ENCODE measurements at places on chromosomes 4 and X.

DNA sequence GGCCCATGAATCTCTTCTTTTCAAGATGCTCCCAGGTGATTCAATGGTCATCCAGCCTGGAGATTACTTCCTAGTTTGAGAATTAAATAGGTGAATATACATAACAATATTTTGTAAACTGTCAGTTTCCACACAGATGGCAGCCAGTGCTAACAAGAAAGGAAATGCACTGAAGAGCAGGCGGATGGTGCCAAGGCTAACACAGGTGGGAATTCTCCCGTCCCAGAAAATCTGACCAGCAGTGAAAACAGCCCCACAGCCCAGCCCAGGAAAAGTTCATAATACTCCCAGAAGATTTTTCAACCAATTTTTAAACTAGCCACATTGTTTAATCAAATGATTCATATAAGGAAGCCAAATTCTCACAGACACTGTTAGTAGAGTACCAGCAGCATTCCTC, 387.2 kb upstream of the GATB start:
- DNase-seq: no peak

GRCh38 chr4:57378766-57379165, 268.6 kb upstream of the IGFBP7 start:
- DNase-seq: no peak

DNA sequence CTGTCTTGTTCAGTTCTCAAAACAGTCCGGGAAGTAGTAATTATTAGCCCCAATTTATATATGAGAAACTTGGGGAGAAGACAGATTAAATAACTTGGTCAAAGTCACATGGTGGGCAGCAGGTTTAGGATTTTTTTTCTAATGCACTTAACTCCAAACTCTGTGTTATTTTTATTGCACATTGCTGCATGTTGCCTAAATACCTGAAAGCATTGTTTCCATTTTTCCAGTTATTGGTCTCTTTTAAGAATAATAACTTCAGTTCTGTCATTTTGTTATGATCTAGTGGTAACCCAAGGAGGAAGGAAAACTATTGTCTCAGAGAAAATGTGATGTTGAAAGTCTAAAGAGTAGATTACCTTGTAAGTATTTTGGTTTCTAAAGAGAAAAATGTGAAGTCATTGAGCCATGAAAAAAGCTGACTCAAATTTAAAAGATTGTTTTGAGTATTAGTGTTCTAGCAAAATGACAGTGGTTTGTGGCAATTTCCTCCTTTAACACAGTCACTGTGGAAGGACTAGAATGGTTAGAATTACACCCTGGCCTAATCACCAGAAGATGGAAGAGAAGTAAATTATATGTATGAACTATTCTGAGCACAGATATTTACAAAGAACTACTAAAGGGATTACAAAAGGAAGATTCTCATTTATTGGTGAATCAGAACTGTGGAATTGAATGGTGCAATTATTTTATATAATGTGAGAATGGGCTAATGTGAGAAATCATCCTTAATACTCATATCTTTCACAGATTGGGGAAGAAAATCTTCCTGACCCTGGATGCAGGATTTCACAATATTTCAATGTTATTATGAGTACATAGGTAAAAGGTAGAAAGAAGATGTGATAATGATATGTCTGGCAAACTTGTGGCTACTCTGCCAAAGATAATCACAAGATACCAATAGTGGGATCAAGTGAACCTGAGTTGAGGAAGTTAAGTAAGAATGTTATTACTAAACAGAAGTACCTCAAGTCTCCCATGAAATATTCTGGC, 21.7 kb upstream of the CXCL8 start:
- no peak for DNase-seq

GRCh38 chr4:15202481-15202880, 200.2 kb downstream of the CPEB2 start:
- no peak for DNase-seq

GRCh38 chr4:84892950-84893349, 73.5 kb downstream of the WDFY3 start:
- DNase-seq: no peak

DNA sequence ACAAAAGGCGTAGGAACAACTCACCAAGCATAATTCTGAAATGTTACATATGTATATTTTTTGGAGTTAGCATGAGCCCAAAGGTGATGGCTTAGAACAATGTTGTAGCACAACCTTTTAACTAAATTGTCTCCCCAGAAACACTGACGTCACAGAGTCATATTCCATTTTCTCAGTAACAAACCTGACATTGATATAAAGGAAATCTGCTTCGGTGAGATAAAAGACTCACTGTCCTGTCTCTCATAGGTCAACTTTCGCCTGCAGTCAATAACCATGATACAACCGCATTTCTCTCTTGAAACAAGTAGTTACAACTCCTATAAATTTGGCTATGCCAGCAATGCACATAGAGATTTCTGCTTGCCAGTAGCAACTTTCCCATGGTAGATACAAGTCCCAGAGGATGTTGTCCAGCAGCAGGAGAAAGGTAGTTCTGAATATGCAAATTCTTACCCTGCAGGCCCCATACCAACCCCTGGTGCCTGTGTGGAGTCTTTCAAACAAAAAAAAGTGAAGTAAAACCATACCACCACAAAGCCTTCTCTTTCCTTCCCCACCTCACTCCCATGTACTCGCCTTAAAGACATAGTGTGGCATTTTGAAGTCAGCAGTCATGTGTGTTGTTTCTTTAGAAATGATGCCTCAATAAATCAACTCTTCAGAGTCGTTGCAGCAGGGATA, 47.9 kb downstream of the MTM1 start:
- DNase-seq: no peak

DNA sequence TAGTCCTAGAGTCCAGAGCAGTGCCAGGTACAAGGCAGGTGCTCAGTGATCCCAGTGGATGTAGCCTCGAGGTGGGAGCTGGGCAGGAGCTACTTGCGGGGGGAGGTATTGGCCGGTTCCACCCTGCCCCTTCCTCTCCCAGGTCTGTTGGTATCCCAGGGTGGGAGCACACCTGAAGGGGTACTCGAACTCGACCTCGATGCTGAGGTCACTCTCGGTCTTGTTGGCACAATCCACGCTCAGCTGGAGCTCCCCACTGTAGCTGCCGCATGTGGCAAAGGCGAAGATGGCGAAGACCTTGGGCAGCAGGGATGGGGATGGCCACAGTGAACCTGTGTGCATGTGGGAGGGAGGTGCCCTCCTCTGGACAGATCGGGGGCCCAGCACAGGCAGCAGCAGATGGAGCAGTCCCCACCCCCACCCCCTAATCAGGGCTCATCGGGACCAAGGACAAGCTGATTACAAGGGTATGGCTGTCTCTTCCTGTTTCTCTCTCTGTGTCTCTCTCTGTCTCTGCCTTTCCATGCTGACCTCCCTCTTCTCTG, 2.4 kb downstream of the SYP start:
- DNase-seq: no peak

DNA sequence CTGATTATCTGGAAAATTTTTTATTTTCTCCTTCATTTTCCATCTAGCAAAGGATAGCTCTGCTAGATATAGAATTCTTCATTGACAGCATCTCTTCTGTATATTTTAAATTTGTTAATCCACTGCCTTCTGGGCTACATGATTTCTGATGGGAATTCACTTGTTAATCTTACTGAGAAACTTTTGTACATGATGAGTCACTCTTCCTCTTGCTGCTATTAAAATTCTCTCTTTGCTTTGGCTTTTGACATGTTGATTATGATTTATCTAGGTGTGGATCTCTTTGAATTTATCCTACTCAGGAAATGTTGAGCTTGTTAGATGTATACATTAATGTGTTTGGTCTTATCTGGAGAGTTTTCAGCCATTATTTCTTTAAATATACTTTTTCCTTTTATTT, 27.5 kb downstream of the OR13H1 start:
- DNase-seq: no peak

- DNase-seq: no peak
Measured at GRCh38 chrX:106891762-106892460, 11.2 kb downstream of the RIPPLY1 start.

DNA sequence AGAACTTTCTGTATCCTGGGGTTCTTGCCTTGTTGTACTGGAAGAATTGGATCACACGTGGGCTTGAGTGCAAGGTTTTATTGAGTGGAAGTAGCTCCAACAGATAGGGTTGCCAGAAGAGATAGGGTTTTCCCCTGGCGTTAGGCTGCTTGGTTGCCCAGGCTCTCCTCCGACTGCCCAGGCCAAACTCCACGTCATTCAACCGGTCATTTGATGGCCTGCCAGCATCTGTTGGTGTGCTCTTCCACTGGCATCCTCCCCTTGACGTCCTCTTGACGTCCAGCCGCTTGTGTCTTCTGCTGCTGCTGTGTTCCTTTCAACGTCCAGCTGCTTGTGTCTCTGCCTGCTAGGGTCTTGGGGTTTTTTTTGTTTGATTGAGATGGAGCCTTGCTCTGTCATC, 340.3 kb upstream of the ZCCHC13 start:
- no peak for DNase-seq

GRCh38 chr4:64625438-64625837, 216.2 kb upstream of the TECRL start:
- no peak for DNase-seq

DNA sequence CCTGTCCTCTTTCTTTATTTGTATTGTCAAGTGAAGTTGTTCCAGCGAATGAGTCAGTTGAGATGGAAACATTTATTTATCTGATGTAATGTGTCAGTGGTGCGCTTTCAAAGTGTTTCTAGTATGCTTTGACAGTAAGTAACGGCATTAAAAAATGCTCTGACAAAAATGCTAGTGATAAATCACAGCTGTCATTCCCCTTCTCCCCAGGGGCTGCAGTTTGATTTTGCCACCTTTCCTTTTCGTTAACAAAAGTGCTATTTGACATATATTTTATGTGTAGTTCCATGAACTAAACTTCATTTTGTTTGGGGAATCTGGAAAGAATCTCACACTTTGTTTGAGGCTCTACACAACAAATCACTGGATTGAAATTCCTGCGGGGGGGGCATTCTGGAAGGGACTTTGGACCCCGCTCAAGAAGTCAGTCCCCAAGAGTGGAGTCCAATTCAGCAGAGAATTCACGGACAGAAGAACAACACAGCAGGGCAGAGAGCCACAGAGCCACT, 7.6 kb upstream of the TBC1D19 start:
- DNase-seq: no peak

DNA sequence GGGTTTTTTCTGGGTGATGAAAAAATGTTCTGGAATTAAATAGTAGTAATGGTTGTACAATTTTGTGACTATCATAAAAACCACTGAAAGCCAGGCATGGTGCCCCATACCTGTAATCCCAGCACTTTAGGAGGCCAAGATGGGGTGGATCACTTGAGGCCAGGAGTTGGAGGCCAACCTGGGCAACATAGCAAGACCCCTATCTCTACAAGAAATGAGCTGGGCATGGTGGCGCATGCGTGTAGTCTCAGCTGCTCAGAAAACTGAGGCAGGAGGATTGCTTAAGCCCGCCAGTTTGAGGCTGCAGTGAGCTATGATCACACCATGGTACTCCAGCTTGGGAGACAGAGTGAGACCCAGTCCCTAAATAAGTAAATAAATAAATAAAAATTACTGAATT, 58.3 kb upstream of the TMEM131L start:
- DNase-seq: no peak

GRCh38 chrX:1134156-1134555, 78.3 kb downstream of the CRLF2 start:
- no peak for DNase-seq

DNA sequence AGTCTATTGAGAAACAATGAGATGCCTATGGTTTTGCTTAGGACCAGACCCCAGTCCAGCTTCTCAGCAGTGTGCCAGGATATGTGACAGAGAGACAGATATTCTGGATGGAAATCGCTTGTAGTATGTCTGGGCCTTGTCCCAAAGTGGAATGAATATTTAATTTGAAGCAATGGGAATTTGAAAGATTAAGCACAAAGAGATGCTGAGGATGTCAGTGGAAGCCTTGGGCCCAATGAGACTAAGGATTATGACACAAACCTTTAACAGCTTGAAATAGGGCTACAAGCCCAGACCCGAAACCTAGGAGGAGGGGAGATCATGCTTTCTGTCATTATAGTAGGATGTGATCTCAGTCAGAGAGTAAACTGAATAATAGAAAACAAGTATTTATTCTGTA, 459.2 kb downstream of the FAT4 start:
- DNase-seq: no peak

DNA sequence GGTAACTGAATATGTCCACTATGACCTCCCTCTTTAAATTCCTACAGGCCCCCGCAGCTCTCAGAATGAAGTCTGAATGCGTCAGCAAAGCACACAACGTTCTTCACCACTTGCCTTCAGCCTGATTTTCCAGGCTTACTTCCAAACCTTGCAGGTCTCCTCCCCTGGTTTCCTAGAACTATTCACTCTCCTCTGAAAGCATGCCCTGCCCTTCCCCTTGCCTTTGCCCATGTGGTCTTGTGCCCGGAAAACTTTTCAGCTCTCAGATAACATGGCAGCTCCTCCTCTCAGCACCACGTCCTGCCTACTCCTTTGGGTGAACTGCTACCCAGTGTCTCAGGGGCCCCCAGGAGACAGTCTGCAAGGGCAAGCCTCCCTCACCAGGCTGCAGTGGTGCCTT, 268.5 kb upstream of the LDB2 start:
- no peak for DNase-seq

DNA sequence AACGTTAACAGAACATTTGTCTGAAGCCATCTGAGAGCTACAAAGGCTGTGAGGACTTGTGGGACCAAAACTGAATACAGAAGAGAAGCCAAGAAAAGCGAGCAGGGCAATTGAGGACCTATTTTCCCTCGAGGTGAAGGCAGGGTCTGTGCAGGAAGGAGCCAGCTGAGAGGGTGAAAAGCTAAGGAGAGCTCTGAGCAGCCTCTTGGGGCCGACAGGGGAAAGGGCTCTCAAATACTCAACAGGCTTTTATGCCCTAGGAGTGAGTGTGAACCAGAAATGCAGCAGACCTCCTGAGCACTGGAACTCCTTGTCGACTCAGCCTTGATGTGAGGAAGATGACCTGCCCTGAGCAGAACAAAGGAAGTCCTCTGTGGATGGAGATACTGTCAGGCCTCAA, 54.2 kb downstream of the C4orf50 start:
- no peak for DNase-seq

GRCh38 chr4:145531223-145531622, 49.6 kb downstream of the SMAD1 start:
- DNase-seq: no peak

DNA sequence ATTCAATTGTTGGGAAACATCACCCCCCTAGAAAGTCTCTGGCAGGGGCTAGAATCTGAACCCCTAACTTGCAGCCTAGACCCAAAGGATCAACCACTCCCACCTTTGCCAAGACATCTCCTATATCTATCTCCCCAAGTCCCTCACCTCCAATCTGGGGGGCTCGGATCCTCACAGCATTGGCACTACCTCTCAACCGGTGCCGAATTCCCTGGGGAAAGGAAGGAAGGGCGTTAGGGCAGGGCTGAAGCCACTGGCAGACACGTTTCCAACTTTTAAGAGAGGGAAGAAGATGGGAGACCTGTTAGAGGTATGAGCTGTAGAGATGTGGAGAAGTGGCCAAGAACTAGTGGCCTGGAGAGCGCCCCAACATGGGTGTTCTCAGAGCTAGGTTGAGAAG, 2.7 kb downstream of the TIMM17B start:
- no peak for DNase-seq

- DNase-seq: no peak
Measured at GRCh38 chr4:173418639-173419038, 19.7 kb upstream of the SCRG1 start.

Data from RWPE1 (cell line).